Ascending aorta (tissue), 2 donors: ENCODE measurements at places on chromosomes 1 and 21.

GRCh38 chr21:33047231-33047630 lies 21.5 kb downstream of the OLIG2 start:
- no peak for DNase-seq

DNA sequence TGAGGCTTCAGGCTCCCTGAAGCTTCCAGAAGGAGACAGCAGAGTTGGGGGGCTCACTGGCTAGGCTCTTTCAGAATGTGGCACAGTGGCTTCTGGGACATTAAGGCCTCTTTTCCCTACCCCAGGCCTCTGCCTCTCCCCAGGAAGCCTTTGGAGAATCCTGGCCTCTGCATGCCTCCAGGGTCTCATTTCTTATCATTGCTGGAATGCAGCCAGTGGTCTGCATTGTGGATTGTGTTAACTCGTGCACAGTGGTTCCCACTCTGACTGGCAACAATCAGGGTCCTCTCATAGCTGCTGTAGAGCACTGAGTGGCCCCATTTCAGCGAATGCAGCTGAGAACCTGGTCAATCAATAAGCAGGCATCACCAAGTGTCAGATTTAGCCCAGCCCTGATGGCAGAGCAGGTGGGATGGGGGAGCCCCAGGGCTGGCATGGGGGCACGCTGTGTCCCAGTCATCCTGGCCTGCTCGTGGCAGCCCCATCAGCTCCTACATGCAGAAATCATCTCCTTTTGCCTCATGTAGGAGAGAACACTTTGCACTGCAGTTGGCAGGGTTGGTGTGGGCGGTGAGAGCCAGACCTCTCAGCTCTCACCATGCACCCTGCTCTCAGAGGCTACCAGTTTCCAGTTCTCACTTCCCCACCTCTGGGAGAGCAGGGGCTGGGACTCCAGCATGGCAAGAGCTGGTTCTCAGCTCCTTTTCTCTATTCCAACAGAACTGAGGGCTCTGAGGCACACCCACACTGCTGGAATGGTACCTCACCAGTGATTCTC lies 13.4 kb downstream of the ADORA1 start:
- no peak for DNase-seq

DNA sequence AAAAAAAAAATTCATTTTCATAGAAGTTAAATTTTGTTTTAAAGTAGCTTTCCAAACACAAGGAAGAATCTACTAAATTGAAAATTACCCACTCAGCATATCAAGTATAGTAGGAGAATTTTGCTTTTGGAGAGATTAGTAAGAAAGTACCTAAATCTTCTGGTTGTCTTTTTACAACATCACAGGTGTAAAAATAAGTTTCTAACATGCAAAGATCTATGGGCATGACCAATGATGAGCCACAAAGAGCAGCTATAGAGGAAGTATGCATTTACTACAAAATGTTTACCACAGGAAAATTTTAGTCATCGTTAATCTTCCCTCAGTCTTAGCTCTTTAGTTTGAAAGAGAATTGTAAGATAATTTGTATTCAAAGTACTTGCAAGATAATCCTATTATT lies 28.1 kb downstream of the ANGPTL3 start:
- DNase-seq = no peak

DNA sequence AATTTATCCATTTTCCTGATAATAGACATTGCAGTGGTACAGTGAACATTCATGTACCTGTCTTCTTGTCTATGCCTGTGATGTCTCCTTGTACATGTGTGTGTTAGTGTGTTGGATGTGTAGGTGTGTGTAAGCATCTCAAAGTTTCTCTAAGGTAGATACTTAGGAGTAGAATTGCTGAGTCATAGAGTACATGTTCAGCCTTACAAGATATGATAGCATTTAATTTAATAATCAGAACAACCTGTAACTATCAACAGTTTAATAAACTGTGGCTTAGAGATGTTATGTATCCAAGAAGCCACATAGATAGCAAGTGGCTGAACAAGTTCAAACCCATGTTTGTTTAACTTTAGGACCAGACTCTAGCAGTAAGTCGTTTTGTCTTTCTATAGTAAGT lies 35.6 kb downstream of the EPB41 start:
- no peak for DNase-seq

DNA sequence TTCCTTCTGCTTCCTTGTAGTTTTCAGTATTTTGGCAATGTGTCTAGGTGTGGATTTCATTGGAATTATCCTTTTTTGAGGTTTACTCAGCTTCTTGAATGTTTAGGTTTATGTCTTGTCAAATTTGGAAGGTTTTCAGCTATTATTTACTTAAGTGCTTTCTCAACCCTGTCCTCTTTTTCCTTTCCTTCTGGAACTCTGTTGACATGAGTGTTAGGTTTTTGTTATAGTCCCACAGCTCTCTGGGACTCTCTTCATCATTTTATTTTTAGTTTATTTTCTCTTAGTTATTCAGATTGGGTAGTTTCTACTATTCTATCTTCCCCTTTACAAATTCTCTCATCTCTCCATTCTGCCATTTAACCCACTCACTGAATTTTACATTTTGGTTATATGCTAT lies 63.1 kb upstream of the GPR88 start:
- no peak for DNase-seq

DNA sequence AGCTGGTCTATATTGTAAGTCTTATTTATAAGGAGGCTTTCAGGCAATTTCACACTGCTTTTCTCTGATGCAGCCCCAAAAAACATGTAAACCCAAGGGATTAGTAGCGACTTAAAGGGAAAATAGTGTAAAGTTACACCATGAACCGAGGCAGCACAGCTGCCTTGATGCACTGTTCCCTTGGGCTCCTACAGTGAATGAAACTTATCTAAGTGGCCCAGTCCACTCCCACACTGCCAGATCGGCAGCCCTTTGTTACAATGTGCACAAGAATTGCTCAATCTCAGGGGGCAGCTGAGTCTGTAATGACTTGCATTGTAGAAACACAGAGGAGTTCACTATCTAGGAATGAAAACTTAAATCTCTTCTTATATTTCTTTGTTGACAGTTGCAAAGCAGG lies 120.8 kb upstream of the ADGRL2 start:
- DNase-seq = no peak

DNA sequence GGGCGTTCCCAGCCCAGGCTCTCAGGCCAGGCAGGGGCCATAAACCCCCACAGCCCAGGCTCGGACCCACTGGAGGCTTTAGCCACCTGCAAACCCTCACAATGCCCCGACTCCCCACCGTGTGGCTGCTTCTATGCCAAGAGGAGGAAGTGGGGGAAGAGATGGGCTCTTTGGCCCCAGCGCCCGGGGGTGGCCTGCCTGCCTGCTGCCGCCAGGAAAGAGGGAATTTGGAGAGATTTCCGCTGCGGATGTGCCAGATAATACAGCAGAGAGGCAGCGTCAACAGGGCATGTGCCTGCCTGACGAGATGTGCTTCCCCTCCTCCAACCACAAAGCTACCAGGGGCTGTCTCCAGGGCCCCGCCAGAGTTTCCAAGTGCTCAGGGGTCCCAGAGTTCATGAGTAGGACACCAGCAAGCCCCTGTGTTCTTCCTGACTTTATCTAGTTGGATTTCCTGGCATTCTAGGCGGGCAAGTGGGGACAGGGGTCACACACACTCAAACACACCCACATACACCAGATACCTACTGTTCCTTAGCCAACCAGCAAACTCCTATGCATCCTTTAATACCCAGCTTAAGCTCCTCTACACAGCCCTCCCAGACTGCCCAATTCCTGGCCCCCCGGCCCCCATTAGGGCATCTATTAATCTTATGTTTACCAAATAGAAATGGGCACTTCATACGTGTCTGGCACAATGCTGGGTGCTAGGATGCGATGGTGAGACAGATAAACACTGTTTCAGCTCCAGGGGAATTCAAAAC lies 14.1 kb downstream of the EPHA2 start:
- DNase-seq = no peak

GRCh38 chr1:151819227-151819835 lies 12.3 kb downstream of the RORC start:
- no peak for DNase-seq

DNA sequence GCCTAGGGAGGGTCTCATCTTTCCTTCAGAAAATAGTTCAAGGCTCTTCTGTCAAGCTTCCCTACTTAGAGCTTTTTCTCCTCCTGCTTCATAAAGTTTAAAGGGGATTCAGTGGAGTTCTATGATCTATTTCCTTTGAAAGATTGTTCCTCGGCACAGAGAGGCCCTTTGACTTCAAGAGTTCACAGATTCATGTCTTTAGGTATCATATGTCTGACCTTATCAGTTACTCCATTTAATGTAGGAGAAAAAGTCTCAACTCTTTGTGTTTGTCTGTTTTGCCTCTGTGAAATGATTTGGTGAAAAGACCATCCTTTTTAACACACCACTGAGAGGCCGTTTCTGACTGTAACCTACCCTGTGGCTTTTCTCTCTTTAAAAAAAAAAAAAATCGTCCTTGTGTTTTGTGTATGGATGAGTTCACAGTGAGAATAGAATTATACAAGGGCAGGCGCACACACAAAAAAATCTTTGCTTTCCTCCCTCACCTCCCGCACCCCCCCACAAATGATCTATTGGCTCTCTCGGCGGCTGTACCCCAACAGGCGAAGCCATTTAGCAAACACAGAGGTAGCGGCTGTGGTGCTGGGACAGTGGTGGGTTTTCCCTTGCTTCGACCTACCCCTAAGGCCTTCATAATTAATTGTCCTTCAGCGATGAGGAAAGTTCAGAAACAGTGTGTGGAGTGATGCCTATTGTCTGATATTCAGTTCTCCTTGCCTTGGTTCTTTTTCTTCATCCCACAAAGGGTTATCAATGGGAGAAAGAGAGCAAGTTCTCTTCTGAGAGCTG lies 29.6 kb downstream of the PROX1 start:
- no peak for DNase-seq
